ENCODE measurements at places on chromosomes 4 and X. TPM values are rescaled to one million over a fixed set of nuclear protein-coding genes. Genes with fewer than 3 reads are reported as not detected.

GRCh38 chr4:41384992-41385391 lies 128.3 kb downstream of the UCHL1 start:
- H3K36me3 ChIP-seq = no peaks in the 10 kb centered on the region
- peaks cover 18% of the 10 kb centered on the region for H3K4me1 ChIP-seq
- peak overlapping the region; percentile 39 for H3K27ac ChIP-seq
- no peak overlapping the region for H3K4me3 ChIP-seq
- peak; percentile 99 for DNase-seq

RBM41 gene
- 16.0 TPM for total RNA-seq

- no peak for DNase-seq
- no peak overlapping the region for H3K4me3 ChIP-seq
- H3K36me3 ChIP-seq = no peaks in the 10 kb centered on the region
- H3K27me3 ChIP-seq = no peaks in the 10 kb centered on the region
Measured at GRCh38 chr4:180528003-180528402, 1715.2 kb upstream of the TENM3 start.

DNA sequence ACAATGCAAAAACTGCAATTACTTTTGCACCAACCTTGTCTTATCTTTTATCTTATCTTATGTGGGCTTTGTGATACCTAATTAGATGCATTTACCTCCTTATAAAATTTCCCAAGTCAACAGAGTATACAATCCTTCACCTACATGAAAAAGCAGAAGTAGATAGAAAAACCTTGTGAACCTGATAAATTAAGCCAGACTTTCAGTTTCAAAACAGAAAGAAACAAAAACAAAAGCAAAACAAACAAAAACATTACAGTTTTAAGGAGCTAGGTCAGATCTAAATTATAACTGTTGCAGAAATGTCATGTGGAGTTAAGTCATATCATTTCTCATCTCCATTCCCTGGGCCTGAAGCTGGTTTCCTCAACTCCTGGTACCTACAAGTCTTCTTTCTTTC lies 24.9 kb upstream of the CXXC4 start:
- no peaks in the 10 kb centered on the region for H3K36me3 ChIP-seq
- no peaks in the 10 kb centered on the region for H3K27me3 ChIP-seq
- no peaks in the 10 kb centered on the region for H3K4me1 ChIP-seq
- no peak overlapping the region for H3K4me3 ChIP-seq
- no peak for DNase-seq

GRCh38 chrX:19350941-19351384 lies 7.2 kb downstream of the PDHA1 start:
- no peaks in the 10 kb centered on the region for H3K27me3 ChIP-seq
- no peak overlapping the region for H3K4me3 ChIP-seq
- H3K36me3 ChIP-seq = peaks cover 6% of the 10 kb centered on the region
- H3K4me1 ChIP-seq = no peaks in the 10 kb centered on the region
- H3K27ac ChIP-seq = no peak overlapping the region

DNA sequence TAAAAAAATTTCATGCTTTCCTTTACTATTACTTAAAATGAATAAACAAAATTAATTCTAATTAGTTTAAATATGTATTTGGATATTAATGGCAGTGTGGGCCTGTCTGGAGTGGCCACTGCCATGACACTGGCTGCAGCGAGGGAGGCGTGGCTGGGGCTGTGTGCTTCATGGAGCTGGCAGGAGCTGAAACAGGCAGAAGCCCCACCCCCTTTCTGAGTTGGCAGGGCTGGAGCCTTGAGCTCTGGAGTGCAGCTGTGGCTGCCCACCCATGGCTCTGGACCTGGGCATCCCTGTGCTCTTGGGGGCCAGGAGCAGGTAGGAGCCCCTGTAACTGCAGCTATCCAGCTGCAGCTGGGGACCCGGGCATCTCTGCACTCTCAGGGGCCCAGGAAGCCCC lies 8.2 kb upstream of the HSD17B11 start:
- H3K36me3 ChIP-seq = no peaks in the 10 kb centered on the region
- H3K27ac ChIP-seq = no peak overlapping the region
- peaks cover 2% of the 10 kb centered on the region for H3K27me3 ChIP-seq
- H3K4me3 ChIP-seq = no peak overlapping the region

NPY2R gene
- not detected for total RNA-seq

MYL5 gene
- 15.5 TPM for total RNA-seq

TKTL2 gene
- total RNA-seq = not detected

GRCh38 chr4:162061214-162061613 lies 102.6 kb downstream of the FSTL5 start:
- H3K27ac ChIP-seq = no peak overlapping the region
- DNase-seq = peak; percentile 3
- H3K27me3 ChIP-seq = no peaks in the 10 kb centered on the region
- H3K36me3 ChIP-seq = no peaks in the 10 kb centered on the region
- H3K4me1 ChIP-seq = no peaks in the 10 kb centered on the region

All from endothelial cell of umbilical vein (primary cell).